ENCODE measurements at places on chromosomes 13 and 19. TPM values are rescaled to one million over a fixed set of nuclear protein-coding genes. Genes with fewer than 3 reads are reported as not detected.

- DNase-seq: no peak
These were observed 10.5 kb downstream of the XRCC1 start for GRCh38 chr19:43564800-43565199.

DNA sequence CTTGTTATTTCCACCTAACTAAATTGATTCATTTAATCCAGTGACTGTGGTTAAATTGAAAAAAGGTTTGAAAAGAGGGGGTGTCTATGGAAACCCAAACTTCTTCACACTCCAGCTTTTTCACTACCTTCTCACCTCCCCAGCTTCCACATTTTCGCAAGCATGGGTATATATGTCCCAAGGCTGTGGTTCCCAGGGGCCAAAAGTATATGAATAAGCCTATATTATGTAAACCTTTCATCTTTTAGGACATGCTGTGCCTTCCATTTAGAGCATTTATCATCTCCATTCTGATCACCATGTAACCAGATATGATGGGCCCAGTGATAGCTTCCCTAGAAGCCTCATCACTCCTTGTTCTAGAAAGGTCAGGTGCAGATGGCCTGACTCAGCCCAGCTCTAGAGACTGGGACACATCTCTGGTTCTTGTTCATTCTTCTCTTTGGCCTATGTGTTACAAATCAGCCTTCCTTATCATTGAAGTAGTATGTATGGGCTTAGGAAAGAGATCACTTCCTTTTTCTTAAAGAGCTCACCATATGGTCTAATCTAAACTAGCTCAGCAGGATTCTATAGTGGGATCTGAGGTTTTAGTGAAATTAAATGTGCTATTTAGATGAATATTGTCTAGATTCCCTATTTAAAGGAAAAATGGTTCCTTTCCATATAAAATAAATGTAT, 19.5 kb upstream of the ARL11 start:
- no peak for DNase-seq

DNA sequence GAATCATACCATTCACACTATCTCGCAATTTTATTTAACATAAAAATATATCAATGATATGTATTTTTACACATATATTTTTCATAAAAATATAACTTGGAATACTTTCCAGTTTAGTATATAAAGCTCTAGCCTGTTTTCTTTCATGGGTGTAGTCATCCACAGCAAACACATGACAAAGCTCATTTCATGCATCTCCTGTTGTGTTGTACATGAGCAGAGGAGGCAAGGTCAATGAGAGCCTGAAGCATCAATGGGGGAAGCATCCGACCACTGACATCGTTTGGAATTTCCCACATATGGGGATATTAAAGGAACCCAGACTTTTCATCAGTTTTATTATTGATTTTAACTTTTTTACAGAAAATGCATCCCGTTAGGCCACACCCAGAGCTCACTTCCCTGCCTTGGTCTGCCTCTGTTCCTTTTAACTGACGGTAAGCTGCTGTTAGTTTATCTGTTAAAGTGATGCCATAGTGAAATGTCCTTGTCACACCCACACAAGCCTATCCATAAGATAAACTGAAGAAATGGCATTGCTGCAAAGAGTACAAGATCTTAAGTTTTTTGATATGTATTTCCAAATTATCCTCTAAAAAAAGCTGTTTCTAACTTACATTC, 44.0 kb downstream of the MIPEP start:
- DNase-seq: no peak

DNA sequence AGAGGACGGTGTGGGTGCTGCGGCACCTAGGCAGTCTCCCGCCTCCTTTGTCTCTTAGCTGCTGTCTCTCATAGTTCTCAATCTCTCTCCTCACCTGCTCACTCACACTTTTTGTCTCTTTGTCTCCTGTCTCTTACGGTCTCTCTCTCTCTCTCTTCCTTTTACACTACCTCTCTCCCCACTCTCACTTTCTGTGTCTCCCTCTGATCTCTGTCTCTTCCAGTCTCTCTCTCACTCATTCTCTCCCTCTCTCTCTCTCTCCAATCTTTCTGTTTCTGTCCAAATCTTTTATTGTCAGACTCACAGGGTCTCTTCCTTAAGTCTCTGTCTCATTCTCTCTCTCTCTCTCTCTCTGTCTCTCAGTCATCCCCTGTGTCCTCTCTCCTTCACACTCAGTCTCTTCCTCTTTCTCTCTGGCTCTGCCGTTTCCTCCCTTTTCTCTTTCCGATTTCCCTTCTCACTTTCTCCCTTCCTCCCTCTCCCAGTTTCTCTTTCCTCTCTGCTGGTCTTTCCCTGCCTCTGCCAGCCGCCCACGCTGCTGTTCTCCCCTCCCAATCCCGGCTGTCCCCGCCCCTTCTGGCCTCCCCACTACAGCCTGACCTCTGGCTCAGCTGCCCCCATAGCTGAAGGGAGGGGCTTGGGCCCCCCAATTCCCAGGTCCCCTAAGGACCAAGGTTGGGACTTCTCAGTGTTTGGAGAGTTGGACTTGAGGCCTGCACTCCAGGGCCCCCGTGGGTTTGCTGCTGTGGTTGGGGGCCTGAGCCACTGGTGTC, at the start of gene PLEKHA4:
Gene PLEKHA4, minus strand, starts transcription at position 504 of the 773 bp plus-strand sequence. CDS start 997 bp downstream, outside the sequence.
- peak; percentile 90 for DNase-seq

GRCh38 chr13:93945621-93946020, 533.9 kb downstream of the DCT start:
- no peak for DNase-seq

- DNase-seq: no peak
These were observed 78.9 kb upstream of the ZNF420 start for GRCh38 chr19:36999313-36999712.

DNA sequence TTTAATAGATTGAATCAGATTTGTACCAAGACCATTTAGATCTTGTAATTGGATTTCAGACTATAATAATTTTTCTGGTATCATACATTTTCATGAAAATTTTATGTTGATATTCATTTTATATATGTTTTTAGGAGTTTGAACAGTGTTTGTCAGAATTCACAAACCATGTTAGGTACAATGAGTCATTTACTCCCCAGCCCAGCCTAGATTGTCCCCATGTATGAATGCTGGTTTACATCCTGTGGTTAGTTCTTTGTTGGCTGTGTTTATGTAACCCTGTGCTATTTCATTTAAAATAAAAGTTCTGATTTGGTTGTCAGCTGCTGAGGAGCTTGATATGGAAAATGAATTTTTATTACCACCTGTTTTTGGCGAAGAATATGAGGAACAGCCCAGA, 96.7 kb downstream of the GJA3 start:
- DNase-seq: no peak

MTUS2 gene
- total RNA-seq: 106 TPM

Data from Right ventricle myocardium inferior (tissue), 1 donor.